Right atrium auricular region (tissue), 2 donors: ENCODE measurements at places on chromosomes 13 and 19. TPM values are rescaled to one million over a fixed set of nuclear protein-coding genes. Genes with fewer than 3 reads are reported as not detected.

The RPS28 gene
- total RNA-seq, result 158 TPM

The SHKBP1 gene
- 35.6 TPM for total RNA-seq

The SLC17A7 gene
- 0.67 TPM for total RNA-seq

The VSTM1 gene
- not detected for total RNA-seq

The DZIP1 gene
- total RNA-seq, result 4.9 TPM

The RDH8 gene
- total RNA-seq, result not detected

The ZNF723 gene
- total RNA-seq, result not detected

The F10 gene
- total RNA-seq, result 21.9 TPM

The LACC1 gene
- 4.7 TPM for total RNA-seq

The CYP2B6 gene
- total RNA-seq, result not detected

The SPRED3 gene
- total RNA-seq, result 0.67 TPM

The NFKBIB gene
- 29.2 TPM for total RNA-seq

The NCAN gene
- total RNA-seq, result not detected

The ONECUT3 gene
- not detected for total RNA-seq

The CYP4F22 gene
- total RNA-seq, result not detected

The ZNF534 gene
- 0.16 TPM for total RNA-seq

The CIC gene
- 53.5 TPM for total RNA-seq

The ERICH4 gene
- total RNA-seq, result not detected

The COX7A1 gene
- 347 TPM for total RNA-seq

The KIR3DL2 gene
- total RNA-seq, result not detected

The PLIN4 gene
- total RNA-seq, result 156 TPM

The NCR1 gene
- total RNA-seq, result not detected

The ZNF556 gene
- total RNA-seq, result not detected

The FPR3 gene
- total RNA-seq, result 1.4 TPM

The KLK5 gene
- total RNA-seq, result 2.6 TPM

The LSR gene
- 20.1 TPM for total RNA-seq

The ZNF540 gene
- total RNA-seq, result 2.6 TPM

The RXFP2 gene
- not detected for total RNA-seq

The SKA3 gene
- total RNA-seq, result not detected

The CYP2S1 gene
- 0.59 TPM for total RNA-seq

The NUDT19 gene
- total RNA-seq, result 9.1 TPM

The PTBP1 gene
- 73.9 TPM for total RNA-seq

The RAB20 gene
- 10.8 TPM for total RNA-seq
